Peyer's patch (tissue), 4 donors: ENCODE measurements at places on chromosomes 6 and 20.

GRCh38 chr6:35611240-35611639, 77.5 kb downstream of the FKBP5 start:
- H3K27ac ChIP-seq: peak overlapping the region; percentile 30
- H3K36me3 ChIP-seq: peaks cover 8% of the 10 kb centered on the region
- no peak overlapping the region for H3K4me3 ChIP-seq
- DNase-seq: no peak
- no peaks in the 10 kb centered on the region for H3K4me1 ChIP-seq
- H3K27me3 ChIP-seq: no peaks in the 10 kb centered on the region

- H3K4me1 ChIP-seq: no peaks in the 10 kb centered on the region
- H3K27ac ChIP-seq: peak overlapping the region; percentile 65
- no peaks in the 10 kb centered on the region for H3K36me3 ChIP-seq
- no peak overlapping the region for H3K4me3 ChIP-seq
Observed at GRCh38 chr20:50305636-50306477, 115.2 kb downstream of the CEBPB start.

DNA sequence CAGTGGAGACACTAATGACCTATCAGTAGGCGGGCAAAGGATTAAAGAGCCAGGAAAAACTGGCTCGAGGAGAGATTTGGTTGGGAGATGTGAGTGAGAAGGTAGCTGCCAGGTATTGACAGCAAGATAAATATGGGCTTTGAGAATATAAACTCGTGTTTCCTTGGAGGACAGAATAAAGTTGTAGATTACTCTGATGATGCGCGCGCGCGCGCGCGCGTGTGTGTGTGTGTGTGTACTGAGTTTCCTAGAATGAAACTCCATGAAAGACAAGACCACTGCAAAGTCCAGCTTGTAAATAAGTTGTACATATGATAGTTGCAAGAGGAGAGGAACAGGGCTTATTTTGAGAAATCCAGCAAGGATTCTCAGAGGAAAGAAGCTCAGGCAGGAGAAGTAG, 13.3 kb upstream of the TREM2 start:
- no peaks in the 10 kb centered on the region for H3K36me3 ChIP-seq
- DNase-seq: no peak
- no peak overlapping the region for H3K27ac ChIP-seq
- H3K4me1 ChIP-seq: no peaks in the 10 kb centered on the region
- no peak overlapping the region for H3K4me3 ChIP-seq

DNA sequence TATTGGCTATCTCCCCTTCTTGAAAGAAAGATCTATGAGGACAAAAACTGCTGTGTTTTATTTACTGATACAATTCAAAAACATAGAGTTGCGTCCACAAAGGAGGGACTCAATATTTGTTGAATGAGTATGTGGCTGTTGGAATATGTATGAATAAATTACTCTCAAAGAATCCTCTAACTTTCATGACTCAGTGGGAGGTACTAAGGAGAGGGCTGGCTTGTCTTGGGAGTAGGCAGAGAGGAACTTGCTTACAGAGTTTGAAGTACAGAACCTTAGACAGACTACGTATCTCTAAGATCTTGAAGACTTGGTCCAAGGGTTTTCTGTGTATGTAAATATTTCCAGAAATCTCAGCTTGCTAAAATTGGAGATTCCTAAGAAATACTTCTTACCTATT, 504.0 kb upstream of the PTCHD4 start:
- no peak overlapping the region for H3K27ac ChIP-seq
- no peak for DNase-seq
- H3K36me3 ChIP-seq: no peaks in the 10 kb centered on the region
- H3K27me3 ChIP-seq: no peaks in the 10 kb centered on the region
- no peaks in the 10 kb centered on the region for H3K4me1 ChIP-seq

DNA sequence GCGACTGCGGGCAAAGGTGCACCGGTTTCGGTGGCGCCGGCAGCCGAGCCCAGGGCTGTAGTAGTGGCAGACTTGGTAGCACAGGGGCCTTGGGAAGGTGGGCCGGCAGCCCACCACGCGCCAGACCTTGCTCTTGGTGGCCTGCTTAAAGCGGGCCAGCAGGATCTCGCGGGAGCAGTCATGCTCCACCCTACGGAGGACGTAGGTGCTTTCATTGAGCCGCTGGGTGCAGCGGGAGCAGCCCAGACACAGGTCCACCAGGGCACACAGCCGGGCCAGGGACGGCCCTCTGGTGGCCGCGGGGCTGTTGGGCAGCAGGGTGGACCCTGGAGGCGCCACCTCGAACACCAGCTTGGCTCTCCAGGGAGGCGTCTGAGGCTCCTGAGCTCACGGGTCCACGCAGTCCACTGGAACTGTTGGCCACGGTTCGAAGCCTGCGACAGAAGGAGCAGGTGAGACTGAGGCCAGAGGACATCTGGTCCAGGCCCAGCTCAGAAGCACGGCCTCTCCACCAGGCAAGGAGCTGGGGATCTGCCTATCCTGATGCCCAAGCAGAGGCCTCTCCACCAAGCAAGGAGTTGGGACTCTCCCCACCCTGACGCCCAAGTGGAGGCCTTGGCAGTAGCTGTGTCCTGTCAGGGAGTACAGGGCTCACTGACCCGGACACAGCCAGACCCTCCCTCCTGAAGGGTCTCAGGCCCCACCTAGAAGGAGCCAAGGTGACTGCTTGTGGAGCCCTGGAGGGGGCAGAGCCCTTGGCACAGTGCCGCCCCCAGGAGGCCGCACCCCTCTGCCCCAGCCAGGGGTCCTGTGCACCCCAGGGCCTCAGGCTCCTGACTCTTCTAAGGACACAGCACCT, 1.0 kb downstream of the HELZ2 start:
- H3K4me1 ChIP-seq: peaks cover 22% of the 10 kb centered on the region
- peak overlapping the region; percentile 87 for H3K4me3 ChIP-seq
- H3K27ac ChIP-seq: peak overlapping the region; percentile 82

DNA sequence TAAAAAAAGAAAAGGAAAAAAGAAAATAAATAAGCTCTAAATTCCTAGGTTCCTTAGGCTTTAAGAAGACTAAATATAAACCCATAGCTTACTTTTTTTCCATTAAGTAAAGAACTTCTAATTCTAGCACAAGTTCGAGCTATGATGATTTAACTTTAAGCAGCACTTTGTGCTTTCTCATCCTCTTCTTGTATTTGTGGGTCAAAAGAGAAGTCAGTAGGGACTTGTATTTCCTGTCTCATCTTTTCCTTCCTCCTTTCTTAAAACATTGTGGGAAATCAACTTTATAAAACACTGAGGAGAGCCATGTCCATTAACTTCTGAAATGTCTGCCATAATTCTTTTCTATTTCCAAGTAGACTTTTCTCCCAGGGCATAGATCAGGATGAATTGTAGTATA, 637.7 kb upstream of the CITED2 start:
- no peaks in the 10 kb centered on the region for H3K36me3 ChIP-seq
- no peak for DNase-seq
- no peaks in the 10 kb centered on the region for H3K4me1 ChIP-seq
- H3K4me3 ChIP-seq: no peak overlapping the region
- H3K27me3 ChIP-seq: no peaks in the 10 kb centered on the region
- H3K27ac ChIP-seq: no peak overlapping the region

GRCh38 chr6:117448011-117448410, 22.3 kb upstream of the ROS1 start:
- H3K4me1 ChIP-seq: no peaks in the 10 kb centered on the region
- no peaks in the 10 kb centered on the region for H3K27me3 ChIP-seq
- no peak overlapping the region for H3K4me3 ChIP-seq
- no peak overlapping the region for H3K27ac ChIP-seq

- no peaks in the 10 kb centered on the region for H3K36me3 ChIP-seq
- H3K27ac ChIP-seq: no peak overlapping the region
- no peaks in the 10 kb centered on the region for H3K4me1 ChIP-seq
- no peak overlapping the region for H3K4me3 ChIP-seq
- H3K27me3 ChIP-seq: no peaks in the 10 kb centered on the region
Observed at GRCh38 chr6:118198746-118199145, 291.7 kb downstream of the SLC35F1 start.

DNA sequence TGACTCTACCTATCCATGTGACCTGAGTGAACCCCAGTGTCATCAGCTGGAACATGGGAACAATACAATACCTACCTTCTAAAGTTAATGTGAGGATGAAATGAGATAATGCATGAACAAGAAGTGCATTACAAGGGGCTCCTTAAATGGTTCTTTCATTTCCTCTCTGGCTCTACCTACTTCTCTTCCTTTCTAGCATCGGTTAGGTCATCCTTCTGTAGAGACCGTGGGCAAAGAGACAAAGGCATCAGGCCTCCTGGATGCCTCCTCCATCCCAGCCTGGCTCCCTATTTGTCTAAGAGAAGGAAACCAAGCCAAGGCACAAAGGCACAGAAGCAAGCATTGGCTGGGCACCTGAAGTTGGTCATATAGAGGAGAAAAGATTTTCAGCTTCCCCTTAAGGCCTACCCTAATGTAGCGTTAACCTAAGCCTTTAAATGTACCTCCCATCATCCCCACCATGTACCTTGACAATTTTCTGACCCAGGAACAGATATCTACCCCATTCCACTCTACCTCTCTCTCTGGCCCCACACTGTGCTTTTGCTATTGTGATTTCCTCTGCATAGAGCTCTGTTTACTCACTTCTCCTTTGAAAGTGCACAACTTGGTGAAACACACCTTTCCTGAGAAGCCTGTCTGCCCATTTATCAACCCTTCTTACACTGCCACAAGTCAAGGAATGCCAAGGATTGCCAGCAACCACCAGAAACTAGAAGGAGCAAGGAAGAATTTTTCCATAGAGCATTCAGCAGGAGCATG, 86.6 kb downstream of the GCLC start:
- peaks cover 7% of the 10 kb centered on the region for H3K4me1 ChIP-seq
- no peak overlapping the region for H3K4me3 ChIP-seq
- H3K36me3 ChIP-seq: no peaks in the 10 kb centered on the region
- no peak for DNase-seq
- H3K27ac ChIP-seq: no peak overlapping the region

DNA sequence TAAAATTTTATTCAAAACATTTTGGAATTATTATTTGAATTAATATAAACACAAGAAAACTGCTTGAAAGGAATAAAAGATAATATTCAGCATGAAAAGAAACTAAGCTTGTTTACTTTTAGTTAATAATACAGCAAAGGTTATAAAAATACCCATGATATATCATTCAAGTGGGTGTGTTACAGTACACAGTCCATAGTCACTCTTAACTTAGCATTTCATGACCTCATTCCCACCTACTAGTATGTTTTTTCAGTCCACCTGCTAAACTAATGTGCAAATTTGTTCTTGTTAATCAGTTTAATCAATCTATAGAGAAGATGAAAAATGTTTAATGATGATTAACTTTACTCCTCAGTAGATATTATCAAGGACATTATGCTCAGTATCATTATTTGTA, 841.4 kb upstream of the EPHA7 start:
- no peak for DNase-seq
- H3K36me3 ChIP-seq: no peaks in the 10 kb centered on the region
- H3K4me1 ChIP-seq: no peaks in the 10 kb centered on the region
- no peak overlapping the region for H3K4me3 ChIP-seq
- H3K27ac ChIP-seq: no peak overlapping the region
- no peaks in the 10 kb centered on the region for H3K27me3 ChIP-seq

DNA sequence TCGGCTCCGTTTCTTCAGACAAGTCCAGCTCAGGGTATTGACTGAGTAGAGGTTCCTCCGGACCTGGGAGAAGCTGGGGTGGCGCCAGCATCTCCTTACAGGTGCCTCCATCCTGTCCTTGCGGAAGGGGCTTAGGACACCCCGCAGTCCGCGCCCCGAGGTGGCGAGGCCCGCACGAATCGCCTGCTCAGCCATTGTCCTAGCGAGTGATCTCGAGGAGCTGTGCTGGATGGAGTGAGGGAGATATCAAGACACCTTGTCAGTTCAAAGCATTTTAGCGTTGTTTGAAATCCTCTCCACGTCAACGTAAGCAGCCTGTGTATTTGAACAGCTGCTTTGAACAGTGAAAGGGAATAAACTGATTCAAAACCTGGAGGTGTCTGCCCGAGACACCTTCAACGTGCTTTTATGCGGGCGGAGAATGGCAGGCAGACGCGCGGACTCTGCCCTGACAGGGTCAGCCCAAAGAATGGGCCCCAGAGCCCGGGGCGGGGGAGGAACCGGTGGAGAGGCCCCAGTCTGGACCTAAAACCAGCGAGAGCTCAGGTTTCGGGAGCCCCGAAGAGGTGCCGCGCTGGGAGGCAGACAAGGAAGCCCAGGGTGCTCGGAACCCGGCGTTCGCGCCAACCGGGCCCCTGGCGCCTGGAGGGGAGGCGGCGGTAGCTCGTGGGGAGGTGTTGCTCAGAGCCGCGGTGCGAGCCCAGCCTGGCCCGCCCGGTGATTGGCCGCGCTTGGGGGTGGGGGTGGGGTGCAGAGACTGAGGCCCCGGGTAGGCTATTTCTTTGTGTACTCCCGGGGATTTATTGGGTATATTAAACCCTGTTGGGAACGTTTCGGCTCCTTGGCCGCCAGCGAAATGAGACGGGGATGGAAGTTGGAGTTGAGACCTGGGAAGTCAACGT, 3.1 kb upstream of the POU3F2 start:
- no peak overlapping the region for H3K27ac ChIP-seq
- peaks cover 77% of the 10 kb centered on the region for H3K27me3 ChIP-seq
- H3K4me1 ChIP-seq: peaks cover 66% of the 10 kb centered on the region

GRCh38 chr6:163750431-163751031, 336.0 kb downstream of the QKI start:
- no peak overlapping the region for H3K27ac ChIP-seq
- no peak for DNase-seq
- no peaks in the 10 kb centered on the region for H3K27me3 ChIP-seq
- no peak overlapping the region for H3K4me3 ChIP-seq

DNA sequence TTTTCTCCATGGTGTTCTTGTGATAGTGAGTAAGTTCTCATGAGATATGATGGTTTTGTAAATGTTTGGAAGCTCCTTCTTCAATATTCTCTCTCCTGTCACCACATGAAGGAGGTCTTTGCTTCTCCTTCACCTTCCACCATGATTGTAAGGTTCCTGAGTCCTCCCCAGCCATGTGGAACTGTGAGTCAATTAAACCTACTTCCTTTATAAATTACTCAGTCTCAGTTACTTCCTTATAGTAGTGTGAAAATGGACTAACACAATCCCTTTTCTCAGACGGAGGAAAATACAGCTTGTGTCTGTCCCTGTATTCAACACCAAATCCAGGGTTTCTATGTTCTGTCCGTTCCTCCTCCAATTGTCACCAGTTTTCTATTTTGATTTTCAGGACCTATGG, 181.0 kb downstream of the ALDH8A1 start:
- no peaks in the 10 kb centered on the region for H3K36me3 ChIP-seq
- H3K4me3 ChIP-seq: no peak overlapping the region

- no peaks in the 10 kb centered on the region for H3K4me1 ChIP-seq
- no peak overlapping the region for H3K4me3 ChIP-seq
- no peak overlapping the region for H3K27ac ChIP-seq
- no peaks in the 10 kb centered on the region for H3K36me3 ChIP-seq
- H3K27me3 ChIP-seq: no peaks in the 10 kb centered on the region
- no peak for DNase-seq
Observed at GRCh38 chr20:34435589-34435988, 72.5 kb downstream of the ITCH start.
